ENCODE measurements at places on chromosomes 1 and 21. TPM values are rescaled to one million over a fixed set of nuclear protein-coding genes. Genes with fewer than 3 reads are reported as not detected.

SLC25A24 gene
- 58.9 TPM for polyA plus RNA-seq

KANK4 gene
- polyA plus RNA-seq = 8.5 TPM

DNA sequence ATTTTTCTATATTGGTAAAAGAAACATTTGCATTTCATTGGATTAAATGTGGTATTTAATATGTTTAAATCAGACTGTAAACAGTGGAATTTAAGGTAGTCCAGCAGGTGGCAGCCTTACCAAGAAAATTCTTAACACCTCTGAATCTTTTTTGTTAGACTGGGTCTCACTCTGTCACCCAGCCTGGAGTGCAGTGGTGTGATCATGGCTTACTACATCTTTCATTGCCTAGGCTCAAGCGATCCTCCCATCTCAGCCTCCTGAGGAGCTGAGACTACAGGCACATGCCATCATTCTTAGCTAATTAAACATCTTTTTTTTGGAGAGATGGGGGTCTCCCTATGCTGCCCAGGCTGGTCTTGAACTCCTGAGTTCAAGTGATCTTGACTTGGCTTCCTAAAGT, 98.8 kb downstream of the RABGAP1L start:
- H3K4me3 ChIP-seq = no peak overlapping the region
- H3K4me1 ChIP-seq = no peaks in the 10 kb centered on the region
- no peaks in the 10 kb centered on the region for H3K36me3 ChIP-seq
- DNase-seq = no peak
- no peaks in the 10 kb centered on the region for H3K27me3 ChIP-seq
- no peak overlapping the region for H3K27ac ChIP-seq

TNFRSF14 gene
- polyA plus RNA-seq = 7.5 TPM

DNA sequence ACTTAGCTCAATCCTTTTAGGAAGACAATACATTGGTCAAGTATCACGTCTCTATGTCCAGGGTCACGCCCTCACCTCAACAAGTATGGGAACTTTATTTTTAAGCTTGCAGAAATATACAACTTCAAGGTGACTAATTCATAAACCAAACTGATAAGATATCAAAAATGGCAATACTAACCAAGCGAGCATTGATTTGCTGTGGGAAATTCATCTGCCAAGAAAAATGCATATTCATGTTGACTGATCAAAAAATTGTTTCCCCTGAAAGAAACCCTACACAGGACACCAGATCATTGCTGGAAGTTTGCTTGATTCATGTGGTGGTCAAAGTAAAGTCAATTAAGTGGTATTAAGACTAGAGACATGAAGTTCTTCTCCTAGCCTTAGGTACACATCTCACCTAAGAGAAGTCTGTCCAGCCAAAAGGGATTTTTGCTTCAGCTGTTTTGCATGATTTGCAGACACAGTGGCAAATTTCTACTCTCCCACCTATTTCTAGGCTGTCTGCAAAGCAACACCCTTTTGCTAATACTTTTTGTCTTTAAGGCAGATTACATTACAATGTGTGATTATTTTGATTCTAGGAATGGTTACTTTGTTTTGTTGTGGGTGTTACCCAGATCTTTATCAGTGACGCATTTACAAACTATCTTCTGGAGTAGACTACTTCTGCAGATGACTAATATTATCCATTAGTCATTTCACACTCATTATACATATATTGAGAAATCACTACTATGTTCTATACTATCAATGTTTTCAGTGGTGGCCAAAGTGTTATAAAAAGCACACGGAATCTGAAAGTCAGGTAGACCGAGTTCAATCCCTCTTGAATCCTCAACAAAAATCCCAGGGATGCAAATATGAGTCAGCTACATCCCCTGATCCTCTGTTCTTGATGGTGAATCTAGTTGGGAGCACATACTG, 12.4 kb downstream of the SAMSN1 start:
- peaks cover 12% of the 10 kb centered on the region for H3K4me1 ChIP-seq
- DNase-seq = peak; percentile 42
- no peaks in the 10 kb centered on the region for H3K27me3 ChIP-seq
- H3K27ac ChIP-seq = peak overlapping the region; percentile 70
- no peaks in the 10 kb centered on the region for H3K36me3 ChIP-seq
- H3K4me3 ChIP-seq = no peak overlapping the region

GRCh38 chr1:181079920-181080319, 8.6 kb upstream of the IER5 start:
- H3K36me3 ChIP-seq = no peaks in the 10 kb centered on the region
- no peak overlapping the region for H3K27ac ChIP-seq
- H3K27me3 ChIP-seq = no peaks in the 10 kb centered on the region
- H3K4me3 ChIP-seq = no peak overlapping the region
- DNase-seq = no peak

DNA sequence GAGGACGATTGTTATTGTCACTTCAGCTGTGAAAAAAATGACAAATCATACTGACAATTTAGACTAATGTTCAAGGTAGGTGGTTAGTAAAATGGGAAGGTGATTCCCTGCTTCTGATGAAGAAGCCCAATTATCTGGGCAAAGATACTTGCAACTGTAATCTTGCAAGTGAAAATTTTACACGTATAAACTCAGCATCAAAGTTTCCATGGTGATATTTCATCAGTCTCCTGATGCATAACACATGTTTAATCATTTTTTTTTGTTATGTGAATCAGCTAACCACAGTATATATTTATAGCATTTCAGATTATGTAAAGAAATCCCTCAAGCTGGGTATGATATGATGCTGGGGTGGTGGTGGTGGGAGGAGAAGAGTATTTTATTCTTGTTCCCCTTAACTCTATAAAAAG, 16.4 kb upstream of the KCNK1 start:
- H3K27ac ChIP-seq = no peak overlapping the region
- no peaks in the 10 kb centered on the region for H3K4me1 ChIP-seq
- H3K4me3 ChIP-seq = no peak overlapping the region
- H3K27me3 ChIP-seq = peaks cover 5% of the 10 kb centered on the region
- no peak for DNase-seq

GRCh38 chr1:240350910-240351331, 259.2 kb downstream of the FMN2 start:
- no peaks in the 10 kb centered on the region for H3K36me3 ChIP-seq
- DNase-seq = no peak
- no peak overlapping the region for H3K4me3 ChIP-seq
- H3K4me1 ChIP-seq = no peaks in the 10 kb centered on the region

TXLNA gene
- 20.0 TPM for polyA plus RNA-seq

- H3K4me3 ChIP-seq = no peak overlapping the region
- H3K4me1 ChIP-seq = peaks cover 2% of the 10 kb centered on the region
- DNase-seq = no peak
- H3K36me3 ChIP-seq = no peaks in the 10 kb centered on the region
- peaks cover 49% of the 10 kb centered on the region for H3K27me3 ChIP-seq
Measured at GRCh38 chr1:177171536-177172123, 872 bp downstream of the BRINP2 start.

DNA sequence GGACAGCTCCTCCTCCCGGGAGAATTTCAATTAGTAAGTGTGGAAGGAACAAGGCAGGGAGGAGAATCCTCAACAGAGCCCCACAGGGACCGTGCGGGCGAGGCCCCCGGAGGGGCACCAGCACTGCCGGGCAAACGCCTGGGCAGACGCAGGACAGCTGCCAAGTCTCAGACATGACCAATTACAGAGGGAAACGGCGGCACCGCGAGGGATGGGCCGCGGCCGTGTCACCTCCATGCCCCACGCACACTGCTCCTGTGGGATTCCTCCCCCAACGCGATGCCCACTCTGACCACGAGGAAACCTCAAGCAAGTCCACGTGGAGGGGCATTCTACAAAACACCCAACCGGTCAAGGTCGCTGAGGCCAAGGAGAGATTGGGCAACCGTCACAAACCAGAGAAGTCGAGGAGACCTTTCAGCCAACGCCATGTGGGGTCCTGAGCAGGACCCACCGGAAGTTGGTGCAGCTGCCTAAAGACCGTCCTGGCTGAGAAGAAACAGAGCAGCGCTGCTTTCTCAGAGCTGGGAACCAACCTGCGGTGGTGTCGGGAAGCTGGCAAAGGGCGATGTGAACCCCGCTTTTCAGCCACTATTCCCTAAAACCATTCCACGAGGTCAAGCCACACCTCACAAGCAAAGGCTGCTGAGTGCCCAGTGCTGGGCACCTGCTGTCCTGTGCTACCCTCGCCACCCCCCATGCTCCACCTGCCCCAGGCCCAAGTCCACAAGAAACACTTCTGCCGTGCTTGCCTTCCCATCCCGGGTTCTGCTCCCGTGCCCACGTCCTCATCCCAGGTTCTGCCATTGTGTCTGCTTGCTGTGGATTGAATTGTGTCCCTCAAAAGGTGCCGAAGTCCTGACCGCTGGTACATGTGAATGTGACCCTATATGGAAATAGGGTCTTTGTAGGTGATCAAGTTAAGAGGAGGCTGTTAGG, 1.4 kb upstream of the KRTAP10-4 start:
- no peaks in the 10 kb centered on the region for H3K27me3 ChIP-seq
- DNase-seq = no peak
- no peak overlapping the region for H3K4me3 ChIP-seq
- H3K4me1 ChIP-seq = no peaks in the 10 kb centered on the region

DNA sequence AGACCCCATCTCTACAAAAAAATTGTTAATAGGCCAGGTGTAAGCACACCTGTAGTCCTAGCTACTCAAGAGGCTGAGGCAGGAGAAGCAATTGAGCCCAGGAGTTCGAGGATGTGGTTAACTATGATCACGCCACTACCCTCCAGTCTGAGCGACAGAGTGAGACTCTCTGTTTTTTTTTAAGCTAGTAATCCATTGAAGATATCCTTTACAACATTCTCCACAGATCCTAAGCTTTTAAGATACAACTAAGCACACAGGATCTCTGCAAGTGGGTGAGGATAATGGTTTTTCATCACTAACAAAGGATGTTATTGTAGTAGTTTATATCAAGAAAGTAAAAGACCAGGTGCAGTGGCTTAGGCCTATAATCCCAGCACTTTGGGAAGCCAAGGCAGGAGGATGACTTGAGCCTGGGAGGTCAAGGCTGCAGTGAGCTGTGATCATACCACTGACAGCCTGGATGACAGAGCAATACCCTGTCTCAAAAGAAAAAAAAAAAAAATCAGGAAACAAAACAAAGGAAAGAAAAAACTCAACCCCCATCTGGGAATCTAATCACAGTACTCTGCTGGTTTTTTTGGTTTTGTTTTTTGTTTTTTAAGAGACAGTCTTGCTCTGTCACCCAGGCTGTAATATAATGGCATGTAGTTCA, 166.1 kb downstream of the RERE start:
- DNase-seq = no peak
- H3K27me3 ChIP-seq = no peaks in the 10 kb centered on the region
- H3K36me3 ChIP-seq = peaks cover 3% of the 10 kb centered on the region

- peak overlapping the region; percentile 51 for H3K4me3 ChIP-seq
- DNase-seq = peak; percentile 45
- no peaks in the 10 kb centered on the region for H3K27me3 ChIP-seq
- H3K36me3 ChIP-seq = no peaks in the 10 kb centered on the region
- no peak overlapping the region for H3K27ac ChIP-seq
Measured at GRCh38 chr21:44748621-44749020, 37.2 kb upstream of the TSPEAR start.

KRTAP21-2 gene
- polyA plus RNA-seq = not detected

ACTN2 gene
- not detected for polyA plus RNA-seq

SPRR1B gene
- 503 TPM for polyA plus RNA-seq

DNA sequence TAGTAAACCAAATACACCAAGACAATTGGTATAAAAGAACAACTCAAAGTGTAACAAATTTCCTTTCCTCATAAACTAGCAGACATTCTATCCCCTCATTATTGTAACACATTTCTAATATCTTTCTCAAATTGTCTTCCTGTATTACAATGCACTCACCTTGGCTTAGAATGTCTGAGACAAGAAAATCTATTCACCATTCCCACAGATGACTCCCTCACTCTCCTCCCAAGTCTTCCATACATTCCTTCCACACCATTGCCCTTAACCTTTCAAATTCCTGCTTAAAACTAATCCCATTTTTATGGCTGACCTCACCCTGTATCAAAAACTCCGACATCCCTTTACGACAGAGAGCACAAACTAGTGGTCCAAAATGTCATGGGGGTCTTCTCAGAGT, 56.0 kb downstream of the LTN1 start:
- H3K27me3 ChIP-seq = no peaks in the 10 kb centered on the region
- H3K4me3 ChIP-seq = no peak overlapping the region
- no peak for DNase-seq
- no peaks in the 10 kb centered on the region for H3K4me1 ChIP-seq
- H3K36me3 ChIP-seq = peaks cover 14% of the 10 kb centered on the region

F13B gene
- polyA plus RNA-seq = not detected

MX2 gene
- 6.8 TPM for polyA plus RNA-seq

PSRC1 gene
- 10.2 TPM for polyA plus RNA-seq

SOD1 gene
- polyA plus RNA-seq = 439 TPM

CD244 gene
- polyA plus RNA-seq = not detected

- no peak overlapping the region for H3K4me3 ChIP-seq
- no peak overlapping the region for H3K27ac ChIP-seq
- H3K36me3 ChIP-seq = no peaks in the 10 kb centered on the region
- H3K4me1 ChIP-seq = no peaks in the 10 kb centered on the region
- DNase-seq = no peak
Measured at GRCh38 chr21:41133874-41134522, 34.0 kb upstream of the BACE2 start.

KAZN gene
- 5.8 TPM for polyA plus RNA-seq

- DNase-seq = no peak
- H3K36me3 ChIP-seq = no peaks in the 10 kb centered on the region
- H3K4me3 ChIP-seq = peak within 1 kb of the TSS; percentile 71
- H3K27ac ChIP-seq = no peak within 1 kb of the TSS
Measured at GRCh38 chr1:52842643-52843310, at the start of gene ZYG11A. TSS of gene ZYG11A (plus strand) at chr1:52842760. CDS start at chr1:52842884, 124 bp downstream.

DNA sequence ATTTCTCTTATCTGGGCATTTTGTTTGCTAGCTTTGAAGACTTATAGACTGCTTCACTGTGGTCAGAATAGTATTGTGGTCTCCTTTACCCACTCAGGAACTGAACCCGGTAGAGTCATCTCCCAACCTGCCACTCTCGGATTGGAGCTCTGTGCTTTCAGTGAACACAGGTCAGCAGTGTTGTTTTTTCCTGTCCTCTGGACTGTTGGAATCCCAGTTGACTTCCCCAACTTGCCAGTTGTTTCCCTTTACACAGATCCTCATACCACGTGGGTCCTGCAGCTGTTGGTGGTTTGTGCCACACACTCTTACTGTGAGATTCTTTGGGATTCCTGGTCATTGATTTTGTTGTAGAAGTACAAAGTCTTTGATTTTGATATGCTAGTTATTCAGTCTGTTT, 214.1 kb downstream of the DYRK1A start:
- no peaks in the 10 kb centered on the region for H3K36me3 ChIP-seq
- H3K27ac ChIP-seq = no peak overlapping the region
- no peaks in the 10 kb centered on the region for H3K4me1 ChIP-seq
- no peaks in the 10 kb centered on the region for H3K27me3 ChIP-seq
- DNase-seq = no peak
- H3K4me3 ChIP-seq = no peak overlapping the region

CR1 gene
- polyA plus RNA-seq = 0.12 TPM

DNA sequence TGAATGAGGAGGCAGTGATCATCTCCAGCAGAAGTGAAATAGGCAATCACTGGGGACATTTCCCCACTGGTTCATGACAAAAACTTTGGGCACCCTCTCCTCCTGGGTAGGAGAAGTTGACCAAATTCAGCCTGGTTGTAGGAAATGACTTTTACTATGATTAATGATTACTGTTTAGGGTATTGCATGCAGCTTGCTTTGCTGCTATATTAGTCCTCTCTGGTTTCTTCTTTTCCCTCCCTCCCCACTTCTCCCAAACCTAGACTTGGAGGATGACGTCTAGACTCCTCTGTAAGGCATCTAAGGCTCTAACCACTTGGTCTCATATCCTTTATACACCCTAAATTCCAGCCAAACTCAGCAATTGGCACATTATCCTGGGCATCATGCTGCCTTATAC, 3.4 kb upstream of the RGS16 start:
- no peak for DNase-seq
- H3K27me3 ChIP-seq = peaks cover 18% of the 10 kb centered on the region
- H3K4me1 ChIP-seq = peaks cover 8% of the 10 kb centered on the region
- H3K36me3 ChIP-seq = no peaks in the 10 kb centered on the region
- H3K4me3 ChIP-seq = no peak overlapping the region

Data from keratinocyte (primary cell).